ENCODE measurements at places on chromosomes 4 and X. TPM values are rescaled to one million over a fixed set of nuclear protein-coding genes. Genes with fewer than 3 reads are reported as not detected.

Gene ATP8A1
- 9.7 TPM for total RNA-seq

- DNase-seq, result no peak
Observed at GRCh38 chr4:135718019-135718418, 1516.4 kb upstream of the PABPC4L start.

DNA sequence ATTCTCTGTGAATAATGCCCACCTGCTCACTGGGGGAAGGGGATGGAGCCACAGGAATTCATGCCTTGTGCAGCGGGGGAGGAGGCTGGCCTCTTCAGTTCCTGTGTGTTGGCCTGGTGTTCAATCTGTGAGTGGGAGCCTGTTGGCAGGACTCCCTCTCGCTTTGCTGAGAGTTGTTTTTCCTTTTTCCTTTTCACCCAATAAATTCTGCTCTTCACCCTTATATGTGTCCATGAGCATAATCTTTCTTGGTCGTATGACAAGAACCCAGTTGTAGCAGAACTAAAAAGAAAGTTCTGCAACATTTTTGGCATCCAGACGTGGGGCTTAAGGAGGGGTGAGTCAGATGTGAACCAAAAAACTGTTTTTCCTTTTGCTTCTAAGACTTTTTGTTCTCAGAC, 235.2 kb upstream of the HDX start:
- no peak for DNase-seq

GRCh38 chr4:94507708-94508107, 56.0 kb downstream of the PDLIM5 start:
- no peak for DNase-seq

Gene BCORL1
- 6.2 TPM for total RNA-seq
